Activated CD8-positive, alpha-beta T cell treated with anti-CD3 and anti-CD28 coated beads for 36 hours (primary cell): ENCODE measurements at places on chromosomes 4 and X. TPM values are rescaled to one million over a fixed set of nuclear protein-coding genes. Genes with fewer than 3 reads are reported as not detected.
A peak's percentile ranks its signal among the peaks of the same experiment; 100 is the strongest.

Gene PFKFB1
- 0.92 TPM for total RNA-seq

Gene EGF
- not detected for total RNA-seq

Gene HPGD
- total RNA-seq, result 5.5 TPM

Gene NEXMIF
- total RNA-seq, result 0.49 TPM

Gene TLR1
- 1.9 TPM for total RNA-seq

Gene TMPRSS11B
- not detected for total RNA-seq

Gene CCKAR
- total RNA-seq, result not detected

Gene GLOD5
- not detected for total RNA-seq

Gene ARAP2
- total RNA-seq, result 31.0 TPM

- no peak for DNase-seq
Measured at GRCh38 chr4:163930086-163930485, 435.6 kb downstream of the TMA16 start.

- peak; percentile 66 for DNase-seq
Measured at GRCh38 chrX:12984603-12985319, 9.9 kb downstream of the TMSB4X start.

DNA sequence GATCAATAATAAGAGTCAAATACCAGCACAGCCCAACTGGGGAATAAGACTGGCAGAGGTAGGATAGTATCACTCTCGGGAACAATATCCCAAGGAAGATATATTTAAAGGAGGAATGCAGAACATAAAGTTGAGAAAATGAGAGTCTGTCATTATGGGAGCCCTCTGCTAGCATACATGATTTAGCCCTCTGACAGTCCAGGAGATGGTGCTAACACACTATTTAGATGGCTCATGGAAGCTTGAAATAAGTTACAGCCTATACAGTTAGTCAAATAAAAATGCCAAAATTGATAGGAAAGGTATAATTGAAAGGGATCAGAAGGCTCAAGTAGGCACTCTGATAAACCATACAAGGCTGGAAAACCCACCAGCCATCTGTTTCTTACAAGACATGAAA lies 201.0 kb upstream of the NEIL3 start:
- DNase-seq, result no peak

- no peak for DNase-seq
Measured at GRCh38 chr4:146238107-146238506, 23.8 kb downstream of the REELD1 start.

DNA sequence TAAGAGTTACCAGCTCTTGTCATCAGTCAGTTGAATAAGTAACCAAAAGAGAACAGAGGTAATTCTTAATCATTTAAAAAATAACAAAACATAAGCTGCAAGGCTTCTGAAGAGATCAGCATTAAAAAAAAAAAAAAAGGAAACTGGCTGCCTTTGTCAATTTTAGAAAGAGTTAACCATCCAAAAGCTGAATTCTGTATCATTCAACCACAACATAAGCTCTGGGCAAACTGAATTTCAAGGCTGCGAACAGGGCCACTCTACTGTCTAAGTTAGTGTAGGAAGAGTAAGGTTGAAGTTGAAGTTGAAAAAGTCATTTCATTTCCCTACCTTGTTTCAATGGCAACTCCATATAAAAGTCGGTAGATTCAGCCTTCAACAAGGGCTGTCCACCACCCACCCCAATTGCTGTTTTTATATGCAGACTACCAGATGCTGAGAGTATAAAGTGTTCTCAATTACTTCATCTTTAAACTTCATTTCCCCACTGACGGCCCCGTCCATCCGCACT lies 1.1 kb upstream of the LIN54 start:
- DNase-seq, result no peak

DNA sequence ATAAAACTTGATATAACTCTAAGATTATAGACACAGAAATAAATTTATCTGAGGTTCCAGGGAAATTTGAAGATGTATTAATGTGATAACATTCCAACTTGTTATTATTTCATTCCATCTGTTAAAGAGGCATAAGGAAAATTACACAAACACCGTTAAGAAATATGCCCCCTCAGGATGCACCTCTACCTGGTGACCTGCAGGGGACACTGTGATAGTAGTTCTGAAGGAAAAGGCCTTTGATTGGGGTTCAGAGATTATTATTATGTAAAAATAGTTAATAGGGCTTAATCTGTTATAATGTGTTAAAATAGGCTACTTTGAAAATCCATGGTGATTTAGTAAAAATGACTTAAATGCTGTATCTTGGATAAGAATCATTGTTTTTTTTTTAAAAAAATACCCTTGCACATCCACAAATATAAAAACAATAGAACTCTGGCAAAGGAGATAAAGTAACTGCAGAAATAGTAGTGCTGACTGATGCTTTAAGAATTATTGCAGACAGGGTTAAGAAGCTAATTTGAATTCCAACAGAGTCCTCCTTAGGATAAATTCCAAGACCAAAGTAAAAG lies 6.1 kb upstream of the ABRAXAS1 start:
- DNase-seq, result peak; percentile 19

- no peak for DNase-seq
Measured at GRCh38 chrX:149511081-149511480, 6.0 kb upstream of the IDS start.

GRCh38 chr4:56164907-56165306 lies 216.2 kb downstream of the CEP135 start:
- no peak for DNase-seq

DNA sequence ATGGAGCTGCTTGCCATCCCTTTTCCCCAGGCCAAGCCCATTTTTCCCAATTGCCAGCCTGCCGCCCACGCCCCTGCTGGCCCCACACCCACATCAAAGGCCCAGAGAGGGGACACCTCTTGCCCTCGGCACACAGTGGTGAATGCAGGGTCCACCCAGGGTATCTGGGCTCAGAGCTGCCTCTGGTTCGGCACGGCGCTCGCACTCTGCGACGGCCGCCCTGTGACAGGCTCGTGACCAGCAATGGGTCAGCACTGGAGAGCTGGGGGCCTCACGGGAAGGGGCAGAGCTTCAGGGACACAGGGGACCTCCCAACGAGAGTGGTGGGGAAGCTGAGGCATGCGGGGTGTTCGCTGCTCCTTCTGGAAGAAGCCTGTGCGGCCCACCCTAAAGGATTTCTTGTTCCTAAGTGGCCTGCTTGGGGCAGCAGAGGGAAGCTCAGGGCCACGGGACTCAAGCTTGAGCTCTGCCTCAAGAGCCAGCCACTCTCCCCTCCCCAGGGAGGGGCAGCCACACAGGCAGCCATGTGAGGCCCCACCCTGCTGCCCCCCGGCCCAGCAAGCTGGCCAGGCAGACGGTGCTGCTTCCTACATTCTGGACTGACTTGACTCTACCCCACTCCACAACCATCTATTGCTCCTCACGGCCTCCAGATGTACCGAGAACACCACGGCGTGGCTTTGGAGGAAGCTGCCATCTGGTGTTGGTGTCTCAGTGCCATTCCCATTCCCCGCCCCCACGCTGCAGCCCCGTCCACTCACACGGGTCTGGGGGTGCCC lies 73.7 kb downstream of the ABLIM2 start:
- DNase-seq, result no peak

DNA sequence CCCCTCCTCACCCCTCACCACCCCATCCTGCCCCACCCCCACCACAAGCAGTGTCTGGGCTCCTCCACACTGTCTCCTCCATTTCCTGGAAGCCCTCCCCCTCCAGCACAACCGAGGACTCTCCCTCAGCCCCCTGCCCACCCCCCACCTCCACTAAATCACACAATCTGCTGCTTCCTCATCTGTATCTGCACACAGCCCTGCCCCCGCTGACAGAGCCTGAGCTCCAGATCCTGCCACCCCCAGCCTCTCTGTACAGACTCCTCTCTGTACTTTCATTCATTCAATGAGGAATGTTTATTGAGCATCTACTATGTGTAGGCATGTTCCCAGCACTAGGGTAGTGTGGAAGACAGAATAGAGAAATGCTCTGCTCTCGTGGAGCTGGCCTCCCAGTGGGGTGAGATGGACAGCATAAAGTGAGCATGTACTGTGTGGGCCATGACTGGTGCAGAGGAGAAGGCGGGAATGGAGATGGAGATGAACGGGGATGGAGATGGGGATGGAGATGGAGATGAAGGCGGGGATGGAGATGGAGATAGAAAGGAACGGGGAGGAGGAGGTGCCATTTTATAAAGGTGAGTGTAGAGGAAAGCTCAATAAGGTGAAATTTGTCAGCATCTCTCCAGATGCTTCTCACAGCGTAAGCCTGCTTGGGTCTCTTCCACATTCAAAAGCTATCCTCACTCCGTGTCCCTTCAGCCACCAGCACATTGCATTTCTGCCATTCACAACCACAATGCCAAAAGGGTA lies 2.5 kb upstream of the PPP2R2C start:
- no peak for DNase-seq

DNA sequence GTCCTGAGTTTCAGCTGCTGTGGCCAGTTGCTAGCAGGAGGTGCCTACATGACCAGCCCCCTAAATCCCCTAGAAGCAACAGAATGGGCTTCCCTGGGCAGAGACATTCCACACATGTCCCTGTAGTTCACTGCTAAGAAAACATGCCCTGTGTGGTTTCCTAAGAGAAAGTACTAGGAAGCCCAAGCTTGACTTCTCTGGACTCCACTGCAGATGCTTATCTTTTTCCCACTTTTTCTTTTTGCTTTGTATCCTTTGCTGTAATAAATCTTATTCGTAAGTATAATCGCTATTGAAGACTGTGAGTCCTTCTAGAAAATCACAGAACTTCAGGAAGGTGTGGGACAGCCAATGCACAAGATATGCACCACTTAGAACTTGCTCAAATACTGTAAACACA lies 15.6 kb downstream of the RPGR start:
- no peak for DNase-seq

GRCh38 chr4:10917566-10917965 lies 233.0 kb upstream of the CLNK start:
- no peak for DNase-seq

DNA sequence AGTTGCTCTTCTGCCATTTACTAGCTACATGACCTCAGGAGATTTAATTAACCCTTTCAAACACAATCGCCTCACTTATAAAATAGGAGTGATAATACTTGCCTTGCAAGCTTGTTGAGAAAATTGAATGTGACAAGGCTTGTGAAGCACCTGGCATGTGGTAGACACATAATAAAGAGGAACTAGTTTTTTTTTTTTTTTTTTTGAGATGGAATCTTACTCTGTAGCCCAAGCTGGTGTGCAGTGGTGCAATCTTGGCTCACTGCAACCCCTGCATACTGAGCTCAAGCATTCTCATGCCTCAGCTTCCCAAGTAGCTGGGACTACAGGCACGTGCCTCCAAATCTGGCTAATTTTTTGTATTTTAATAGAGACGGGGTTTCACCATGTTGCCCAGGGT lies 73.7 kb upstream of the STIM2 start:
- DNase-seq, result no peak

DNA sequence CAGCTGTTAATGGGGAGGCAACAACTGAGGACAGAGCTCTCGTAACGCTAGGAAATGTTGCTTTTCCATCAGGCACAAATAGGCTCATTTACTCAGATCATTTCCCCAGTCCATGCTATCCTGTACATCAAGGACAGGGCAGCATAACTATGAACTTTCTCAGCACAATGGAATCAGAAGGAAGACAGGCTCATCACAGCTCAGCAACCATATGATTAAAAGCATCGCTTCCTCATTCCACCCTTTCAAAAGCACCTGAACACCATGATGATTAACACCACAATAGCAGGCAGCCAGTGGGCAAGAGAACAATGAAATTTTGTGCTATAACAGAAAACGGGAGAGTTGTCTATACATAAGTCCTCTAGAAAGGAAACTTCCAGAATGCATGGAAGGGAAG lies 297.8 kb downstream of the ZNF674 start:
- no peak for DNase-seq

- peak; percentile 57 for DNase-seq
Measured at GRCh38 chr4:153438916-153439756, 27.0 kb upstream of the TMEM131L start.
